ENCODE measurements at places on chromosomes 5 and 9.

GRCh38 chr9:110337727-110338126, at the start of gene TXNDC8:
TSS of gene TXNDC8 (minus strand) at chr9:110337863.
- no peak for DNase-seq

- DNase-seq, result no peak
Measured at GRCh38 chr9:108768744-108769143, 87.0 kb downstream of the ACTL7B start.

DNA sequence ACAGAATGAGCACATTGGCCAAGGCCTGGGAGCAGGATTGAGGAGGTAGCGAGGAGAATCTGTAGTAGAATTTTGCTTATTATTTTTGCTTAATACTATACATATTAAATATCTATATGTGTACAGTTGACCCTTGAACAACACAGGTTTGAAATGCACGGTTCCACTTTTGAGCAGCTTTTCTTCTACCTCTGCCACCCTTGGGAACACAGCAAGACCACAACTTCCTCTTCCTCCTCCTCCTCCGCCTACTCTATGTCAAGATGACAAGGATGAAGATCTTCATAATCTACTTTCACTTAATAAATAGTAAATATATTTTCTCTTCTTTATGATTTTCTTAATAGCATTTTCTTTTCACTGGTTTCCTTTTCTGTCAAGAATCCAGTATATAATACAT, 541.4 kb downstream of the KCTD16 start:
- DNase-seq, result no peak

GRCh38 chr9:131198041-131198715, 72.8 kb downstream of the NUP214 start:
- no peak for DNase-seq

DNA sequence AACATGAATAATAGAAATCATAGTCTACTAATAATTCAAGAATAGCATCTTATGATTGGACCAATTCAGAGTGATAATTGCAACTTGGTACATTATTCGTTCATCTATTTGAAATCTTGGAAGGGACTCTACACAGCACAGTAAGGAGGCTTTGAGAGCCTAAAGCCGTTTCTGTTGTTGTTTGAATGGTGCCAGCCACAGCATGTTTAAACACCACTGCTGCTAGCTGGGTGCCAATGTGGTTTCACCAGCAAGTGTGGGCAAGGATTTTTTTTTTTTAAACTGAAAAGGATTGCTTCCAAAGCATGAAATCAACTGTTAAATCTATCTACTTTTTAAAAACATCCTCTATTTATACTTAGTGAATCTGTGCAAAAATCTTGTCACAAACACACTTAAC, 253.9 kb upstream of the MAP3K1 start:
- DNase-seq, result no peak

- DNase-seq, result no peak
Measured at GRCh38 chr5:102481054-102481715, 17.6 kb downstream of the SLCO6A1 start.

DNA sequence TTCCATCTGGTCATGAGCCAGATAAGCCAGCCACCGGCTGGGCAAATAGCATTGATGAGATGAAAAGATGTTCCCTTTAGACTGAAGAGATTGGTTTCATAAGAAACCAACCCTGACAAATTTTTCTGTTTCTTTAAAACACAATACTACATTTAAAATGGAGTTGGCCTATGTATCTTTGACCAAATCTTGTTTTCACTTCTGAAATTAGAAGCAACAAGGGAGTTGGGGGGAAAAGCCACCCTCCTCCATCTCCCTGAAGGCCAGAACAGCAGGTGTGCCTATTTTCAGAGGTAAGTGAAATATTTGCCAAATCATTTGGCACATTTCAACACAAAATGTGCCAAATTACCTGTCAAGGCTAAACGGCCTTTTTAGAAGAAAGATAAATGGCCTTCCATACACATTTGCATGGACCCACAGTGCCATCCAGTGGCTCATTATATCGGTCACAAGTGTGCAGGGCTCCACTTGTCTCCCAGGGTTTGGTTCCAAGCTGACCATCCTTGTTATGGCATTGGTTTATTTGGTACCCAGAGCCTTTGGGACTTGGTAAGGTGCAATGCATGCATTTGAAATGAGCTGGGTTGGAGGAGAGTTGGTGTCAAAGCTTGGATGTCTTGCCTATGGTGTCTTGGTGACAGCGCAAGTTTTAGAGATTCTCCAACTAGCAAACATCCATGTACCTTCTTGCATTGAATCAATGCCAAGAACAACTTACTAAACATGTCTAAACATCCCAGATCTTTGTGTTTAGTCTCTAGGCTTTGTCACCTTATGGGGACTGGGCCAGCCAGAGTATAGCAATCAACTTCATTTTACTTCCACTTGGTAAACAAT, 372.0 kb upstream of the KIF2A start:
- DNase-seq, result no peak

DNA sequence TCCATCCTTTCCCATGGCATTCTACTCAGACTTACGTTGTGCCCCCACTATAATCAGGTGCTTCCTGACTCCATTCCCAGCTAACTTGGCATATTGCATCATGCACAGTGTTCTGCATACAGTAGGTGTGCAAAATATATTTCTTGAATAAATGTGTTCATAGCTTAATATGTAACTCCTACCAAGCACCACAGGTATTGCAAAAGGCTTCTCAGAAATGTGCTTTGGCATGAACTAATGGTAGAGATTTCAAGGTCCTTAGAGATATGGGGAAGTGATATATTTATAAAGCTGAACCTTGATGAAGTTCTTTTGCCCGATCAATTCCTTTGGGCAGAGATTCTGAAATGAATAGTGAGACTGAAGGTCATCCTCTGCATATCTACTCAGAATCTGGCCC, 220.4 kb downstream of the KCTD16 start:
- no peak for DNase-seq

GRCh38 chr5:131441184-131441583, 177.3 kb downstream of the CDC42SE2 start:
- DNase-seq, result no peak

DNA sequence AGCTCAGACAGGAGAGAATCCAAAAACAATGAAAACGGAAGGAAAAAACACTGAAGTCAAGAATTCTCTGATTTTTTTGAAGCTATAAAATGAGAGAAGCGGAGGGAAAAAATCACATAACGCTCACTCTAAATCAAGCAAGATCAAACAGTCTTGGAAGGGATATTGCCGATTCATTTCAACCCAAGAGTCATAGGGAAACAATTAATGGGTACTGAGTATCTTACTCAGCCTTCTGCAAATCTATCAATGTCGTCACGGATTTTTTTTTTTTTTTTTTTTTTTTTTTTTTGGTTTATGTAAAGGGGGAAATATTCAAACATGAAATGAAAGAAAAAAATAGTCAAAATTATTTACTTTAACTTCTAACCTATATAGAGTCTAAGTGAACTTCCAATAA, 9.5 kb downstream of the MEF2C start:
- no peak for DNase-seq

GRCh38 chr5:148372893-148373292, 10.9 kb upstream of the FBXO38 start:
- no peak for DNase-seq

- no peak for DNase-seq
Measured at GRCh38 chr5:57497733-57498132, 15.1 kb upstream of the ACTBL2 start.

DNA sequence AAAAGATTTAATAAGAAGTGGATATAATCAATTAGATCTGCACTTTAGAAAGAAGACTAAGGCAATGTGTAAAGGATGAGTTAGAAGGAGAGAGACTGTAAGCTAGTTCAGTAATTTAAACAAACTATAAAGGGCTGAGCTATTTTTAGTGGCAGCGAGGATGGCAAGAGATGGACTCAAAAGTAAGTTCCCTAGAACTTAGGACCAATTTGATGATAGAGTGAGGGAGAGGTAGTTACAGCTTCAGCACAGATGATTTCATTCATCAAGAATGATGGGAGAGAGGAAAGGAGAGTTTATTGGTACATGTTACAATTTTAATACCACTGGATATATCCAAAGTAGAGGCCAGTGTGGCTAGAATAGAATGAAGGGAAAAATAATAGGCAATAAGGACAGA, 19.1 kb downstream of the NADK2 start:
- DNase-seq, result no peak

GRCh38 chr9:34396276-34397214, 19.8 kb upstream of the MYORG start:
- DNase-seq, result peak; percentile 58

GRCh38 chr9:35666045-35666444, 1.1 kb upstream of the ARHGEF39 start:
- no peak for DNase-seq

GRCh38 chr9:37971108-37971459, 67.2 kb upstream of the SLC25A51 start:
- DNase-seq, result no peak

DNA sequence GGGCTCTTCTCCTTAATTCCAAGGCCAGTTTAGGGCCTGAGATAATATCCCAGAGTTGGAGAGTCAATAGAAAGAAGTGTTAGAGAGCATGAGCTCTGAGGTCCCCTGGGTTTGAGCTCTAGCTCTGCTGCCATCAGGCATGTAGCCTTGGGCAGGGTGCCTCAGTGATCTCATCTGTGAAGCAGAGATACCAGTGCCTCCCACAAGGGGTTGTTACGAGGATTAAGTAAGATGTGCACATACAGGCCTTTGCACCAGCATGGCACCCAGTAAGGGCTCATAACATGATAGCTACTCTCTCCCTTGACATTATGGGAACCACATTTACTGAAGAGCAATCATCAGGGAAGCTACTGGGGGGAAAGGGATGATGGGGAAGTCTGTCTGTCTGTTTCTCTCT, 265.7 kb downstream of the HSPA4 start:
- no peak for DNase-seq

GRCh38 chr5:5544094-5544663, 121.7 kb downstream of the ICE1 start:
- no peak for DNase-seq

DNA sequence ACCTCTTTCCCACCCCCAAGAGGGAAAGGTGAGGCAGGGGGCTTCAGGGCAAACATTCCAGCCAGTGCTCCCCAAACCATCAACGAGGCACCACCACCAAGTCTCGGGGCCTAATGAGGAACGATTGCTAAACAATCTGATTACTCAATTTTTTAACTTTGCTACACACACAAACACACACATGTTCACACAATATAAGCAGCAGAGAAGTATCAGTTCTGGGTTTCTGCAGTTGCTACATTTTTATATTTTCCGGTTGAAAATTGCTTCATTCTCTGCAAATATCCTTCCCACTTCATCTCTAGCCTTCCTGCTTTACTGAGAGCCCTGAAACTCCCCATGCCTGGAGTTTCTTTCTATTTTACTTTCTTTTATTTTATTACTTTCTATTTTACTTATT, 60.2 kb downstream of the FEM1C start:
- no peak for DNase-seq

DNA sequence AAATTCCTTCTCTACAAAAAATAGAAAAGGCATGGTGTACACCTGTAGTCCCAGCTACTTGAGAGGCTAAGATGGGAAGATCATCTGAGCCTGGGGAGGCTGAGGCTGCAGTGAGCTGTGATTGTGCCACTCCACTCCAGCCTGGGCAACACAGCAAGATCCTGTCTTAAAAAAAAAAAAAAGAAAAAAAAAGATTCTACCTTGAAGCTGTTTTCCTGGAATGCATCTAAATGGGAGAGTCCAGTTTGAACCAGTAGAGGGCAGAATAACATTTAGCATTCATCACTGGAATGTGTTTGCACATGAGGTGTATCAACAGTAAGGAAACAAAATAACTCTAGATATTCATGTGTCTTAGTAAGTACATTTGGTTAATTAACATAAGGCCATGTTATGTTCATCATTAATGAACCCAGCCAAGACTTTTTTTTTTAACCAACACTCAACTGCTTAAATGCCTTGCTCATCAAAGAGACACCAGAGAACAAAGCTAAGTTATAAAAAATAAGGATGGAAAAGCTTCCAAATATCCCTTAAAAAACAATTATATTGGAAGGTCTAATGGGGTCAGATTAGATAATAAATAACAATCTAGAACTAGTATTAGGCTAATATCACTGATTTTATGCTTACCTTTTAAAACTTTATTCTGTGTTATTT, 16.1 kb downstream of the IFNE start:
- no peak for DNase-seq

DNA sequence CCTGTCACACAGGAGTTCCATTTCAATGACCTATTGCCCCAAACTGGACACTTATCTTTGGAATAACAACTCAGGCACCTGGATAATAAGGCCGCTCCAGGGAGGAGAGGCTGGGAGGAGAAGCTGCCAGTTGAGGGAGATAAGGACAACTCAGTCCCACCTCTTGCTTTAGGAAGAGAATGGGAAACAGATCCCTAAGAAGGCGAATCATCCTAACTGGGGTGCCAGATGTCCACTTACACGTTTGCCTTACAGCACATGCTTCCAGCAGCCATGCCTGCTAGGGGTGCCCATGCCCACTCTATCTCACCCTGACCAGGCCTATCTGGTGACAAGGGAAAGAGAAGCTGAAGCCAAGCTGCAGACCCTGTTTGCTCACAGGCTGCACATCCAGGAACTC, 6.5 kb downstream of the HK3 start:
- no peak for DNase-seq

DNA sequence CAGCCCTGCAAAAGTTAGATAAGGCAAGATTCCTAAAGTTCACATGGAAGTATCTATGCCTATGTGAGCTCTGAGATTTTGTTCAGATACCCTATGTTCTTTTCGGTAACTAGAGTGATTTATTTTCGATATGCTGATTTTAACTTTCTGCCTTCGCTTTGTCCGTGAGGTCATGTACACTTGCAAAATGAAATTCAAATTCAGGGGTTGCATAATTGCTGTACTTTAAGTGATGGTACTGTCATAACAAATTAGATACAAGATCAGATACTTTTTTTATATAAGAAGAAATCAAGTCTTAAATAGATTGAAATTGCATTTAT, 350 bp upstream of the ECPAS start:
- DNase-seq, result no peak

DNA sequence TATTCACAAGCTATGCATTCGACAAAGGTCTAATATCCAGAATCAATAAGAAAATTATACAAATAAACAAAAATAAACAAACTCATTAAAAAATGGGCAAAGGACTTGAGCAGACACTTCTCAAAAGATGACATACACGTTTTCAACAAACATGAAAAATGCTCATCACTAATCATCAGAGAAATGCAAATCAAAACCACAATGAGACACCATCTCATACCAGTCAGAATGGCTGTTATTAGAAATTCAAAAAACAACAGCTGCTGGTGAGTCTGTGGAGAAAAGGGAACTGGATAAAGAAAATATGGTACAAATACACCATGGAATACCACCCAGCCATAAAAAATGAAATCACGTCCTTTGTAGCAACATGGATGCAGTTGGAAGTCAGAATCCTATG, 45.1 kb upstream of the PUM3 start:
- DNase-seq, result no peak

GRCh38 chr9:136373300-136374182, at the start of gene CARD9:
TSS of gene CARD9 (minus strand) at chr9:136373669. CDS start at chr9:136372078, 1,591 bp downstream.
- DNase-seq, result no peak

Data from coronary artery (tissue), 2 donors.